ENCODE measurements at places on chromosomes 7 and 10.

GRCh38 chr10:85226596-85226995 is 898.2 kb downstream of the CCSER2 start:
- no peak for DNase-seq

GRCh38 chr7:142637240-142637639 is 112.0 kb upstream of the PRSS1 start:
- no peak for DNase-seq

DNA sequence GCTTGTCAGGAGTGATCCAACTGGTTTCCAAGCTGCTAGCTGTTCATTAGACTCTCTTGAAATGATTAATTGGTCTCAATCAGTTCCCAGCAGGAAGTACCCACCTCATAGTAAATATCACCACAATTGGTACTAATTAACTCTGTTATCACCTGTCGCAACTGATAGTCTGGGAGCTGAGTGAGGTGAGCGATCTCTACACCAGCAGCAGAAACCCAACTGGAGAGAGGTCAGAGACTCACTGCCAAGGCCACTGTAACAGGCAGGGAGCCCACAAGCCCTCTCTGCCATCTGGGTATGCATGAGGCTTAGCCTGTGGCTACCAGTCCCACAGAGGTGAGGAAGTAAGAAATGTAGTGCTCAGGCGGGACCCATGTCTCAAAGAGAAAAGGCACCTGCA is 245.5 kb downstream of the DYNC1I1 start:
- DNase-seq: no peak

GRCh38 chr7:97090761-97091353 is 26.6 kb upstream of the SDHAF3 start:
- no peak for DNase-seq

- no peak for DNase-seq
Measured at GRCh38 chr10:70265032-70265689, 18.6 kb downstream of the NPFFR1 start.

- DNase-seq: no peak
Measured at GRCh38 chr10:120085096-120085796, 192.7 kb downstream of the SEC23IP start.

DNA sequence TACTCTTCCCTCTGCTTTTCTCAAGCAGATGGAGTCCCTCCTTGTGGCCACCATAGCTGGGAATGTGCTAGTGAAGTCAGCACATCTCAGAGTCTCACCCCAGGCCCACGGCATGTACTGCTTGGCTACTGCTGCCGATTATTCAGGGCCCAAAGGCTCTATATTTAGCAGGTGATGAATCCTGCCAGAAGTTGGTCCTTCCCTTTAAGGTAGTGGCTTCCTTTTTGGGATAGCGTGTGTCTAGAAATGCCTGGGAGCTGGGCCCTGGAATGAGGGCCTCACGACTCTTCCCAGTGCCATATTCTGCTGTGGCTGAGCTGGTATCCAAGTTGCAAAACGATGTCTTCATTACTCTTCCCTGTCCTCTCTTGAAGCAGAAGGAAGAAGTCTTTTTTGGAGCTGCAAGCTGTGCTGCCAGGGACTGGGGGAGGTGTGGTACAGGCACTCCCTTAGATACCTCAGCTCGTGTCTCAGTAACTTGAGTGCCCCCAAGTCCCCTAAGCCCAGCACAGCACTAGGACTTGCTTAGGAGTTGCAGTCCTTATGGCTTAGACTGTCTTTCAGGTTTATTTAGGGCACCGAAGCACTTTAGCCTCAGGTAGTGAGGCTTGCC is 100.1 kb downstream of the ADAM22 start:
- DNase-seq: no peak

- DNase-seq: no peak
Measured at GRCh38 chr7:44232901-44233715, 32.3 kb downstream of the YKT6 start.

GRCh38 chr7:44796034-44796503 is 412 bp upstream of the PPIA start:
- DNase-seq: no peak

DNA sequence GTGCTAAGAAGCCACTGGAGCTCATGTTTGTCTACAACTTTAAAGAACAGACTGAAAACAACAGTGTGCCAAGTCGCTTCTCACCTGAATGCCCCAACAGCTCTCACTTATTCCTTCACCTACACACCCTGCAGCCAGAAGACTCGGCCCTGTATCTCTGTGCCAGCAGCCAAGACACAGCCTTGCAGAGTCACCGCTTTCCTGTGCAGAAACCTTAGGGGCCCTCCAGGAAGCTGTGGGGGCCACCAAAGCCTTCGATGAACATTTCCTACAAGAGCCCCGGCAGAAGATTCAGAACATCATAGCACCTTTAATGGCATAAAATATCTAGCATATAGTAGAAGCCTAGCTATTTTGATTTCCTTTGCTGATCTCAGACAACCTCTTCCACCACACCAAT is 88.0 kb upstream of the PRSS58 start:
- DNase-seq: no peak

DNA sequence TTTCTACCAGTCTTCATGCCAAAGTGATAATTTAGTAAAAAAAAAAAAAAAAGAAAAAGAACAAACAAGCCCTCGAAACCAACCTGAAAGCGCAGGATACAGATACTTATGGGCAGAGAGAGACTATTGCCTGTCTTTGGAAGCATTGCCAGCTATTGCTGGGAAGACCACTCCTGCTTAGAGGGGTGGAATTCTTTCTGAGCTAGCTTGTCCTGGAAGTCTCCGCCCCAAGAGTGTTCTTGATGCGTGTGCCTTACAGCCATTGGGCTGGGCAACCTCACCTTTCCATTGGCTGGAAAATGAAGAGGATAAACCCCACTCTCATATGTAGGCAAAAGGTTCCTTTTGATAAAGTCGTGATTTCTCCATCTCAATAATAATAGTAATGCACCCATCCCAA is 19.9 kb upstream of the INSYN2A start:
- no peak for DNase-seq

- DNase-seq: peak; percentile 8
Measured at GRCh38 chr7:115066050-115066449, 144.2 kb downstream of the MDFIC start.

DNA sequence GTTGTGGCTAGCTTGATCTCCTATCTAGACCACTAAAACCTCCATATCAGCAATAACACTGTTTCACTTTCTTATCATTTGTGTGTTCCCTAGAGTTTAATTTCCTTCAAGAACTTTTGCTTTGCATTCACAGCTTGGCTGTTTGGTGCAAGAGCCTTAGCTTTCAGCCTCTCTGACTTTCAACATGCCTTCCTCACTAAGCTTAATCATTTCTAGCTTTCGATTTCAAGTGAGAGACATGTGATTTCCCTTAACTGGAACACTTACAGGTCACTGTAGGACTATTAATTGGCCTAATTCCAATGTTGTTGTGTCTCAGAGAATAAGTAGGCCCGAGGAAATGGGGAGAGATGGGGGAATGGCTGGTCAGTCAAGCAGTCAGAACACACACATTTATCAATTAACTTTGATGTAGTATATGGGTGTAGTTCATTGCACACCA is 10.6 kb upstream of the BPGM start:
- peak; percentile 29 for DNase-seq

DNA sequence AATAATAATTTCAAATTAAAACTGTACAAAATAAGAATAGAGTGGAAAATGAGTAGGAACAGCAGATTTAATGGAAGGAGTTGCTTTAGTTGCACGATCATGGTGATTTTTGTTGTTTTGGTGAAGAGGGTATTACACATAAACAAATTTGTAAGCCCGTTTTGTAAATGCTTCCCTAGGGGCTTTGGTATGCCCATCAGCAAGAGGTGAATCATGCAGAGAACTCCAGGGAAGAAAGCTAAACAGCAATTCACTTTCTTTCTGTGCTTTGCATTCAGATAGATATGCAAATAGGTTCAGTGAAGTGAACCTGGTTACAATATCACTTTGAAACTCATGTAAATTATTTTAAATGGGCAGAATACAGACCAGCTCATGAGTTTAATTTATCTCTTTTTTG is 422.2 kb upstream of the MTPN start:
- no peak for DNase-seq

DNA sequence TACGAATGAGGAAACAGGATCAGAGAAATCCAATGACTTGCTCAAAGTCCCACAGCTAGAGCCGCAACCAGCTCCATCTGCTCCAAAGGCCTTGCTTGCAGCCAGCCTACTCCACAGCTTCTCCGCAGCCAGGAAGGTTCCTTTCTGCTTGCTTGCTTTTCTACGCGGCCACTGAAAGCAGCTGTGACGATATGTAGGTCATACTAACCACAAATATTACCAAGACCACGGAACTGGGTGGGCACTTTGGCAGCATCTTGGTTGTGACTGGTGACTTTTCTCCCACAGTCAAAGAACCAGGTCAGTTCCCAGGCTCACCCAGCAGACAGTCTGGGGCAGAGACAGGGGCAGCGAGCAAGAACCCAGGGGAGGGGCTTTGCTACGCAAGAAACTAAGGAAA is 86.4 kb downstream of the FAM53B start:
- peak; percentile 55 for DNase-seq

Data from suppressor macrophage (primary cell).